SIG-M5 (cell line): ENCODE measurements at places on chromosomes 6 and 20.
A peak's percentile ranks its signal among the peaks of the same experiment; 100 is the strongest.

DNA sequence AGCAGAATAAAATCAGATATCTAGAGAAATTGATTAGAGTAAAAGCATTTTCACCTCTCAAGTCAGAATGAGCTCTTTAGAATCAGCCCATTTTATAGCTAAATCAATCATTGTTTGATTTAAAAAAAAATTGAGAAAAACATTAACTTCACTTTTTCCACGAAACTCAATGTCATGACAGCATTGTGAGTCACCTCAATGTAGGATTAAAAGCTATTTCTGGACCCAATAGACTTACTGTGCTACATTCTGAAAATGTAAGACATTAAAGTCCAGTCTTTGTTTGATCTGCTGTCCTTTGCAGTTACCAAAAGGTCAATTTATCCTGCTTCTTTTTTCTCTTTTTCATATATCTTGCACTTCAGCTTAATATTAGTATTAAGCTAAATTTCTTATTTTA lies 519.4 kb upstream of the ZNF337 start:
- no peak for DNase-seq

DNA sequence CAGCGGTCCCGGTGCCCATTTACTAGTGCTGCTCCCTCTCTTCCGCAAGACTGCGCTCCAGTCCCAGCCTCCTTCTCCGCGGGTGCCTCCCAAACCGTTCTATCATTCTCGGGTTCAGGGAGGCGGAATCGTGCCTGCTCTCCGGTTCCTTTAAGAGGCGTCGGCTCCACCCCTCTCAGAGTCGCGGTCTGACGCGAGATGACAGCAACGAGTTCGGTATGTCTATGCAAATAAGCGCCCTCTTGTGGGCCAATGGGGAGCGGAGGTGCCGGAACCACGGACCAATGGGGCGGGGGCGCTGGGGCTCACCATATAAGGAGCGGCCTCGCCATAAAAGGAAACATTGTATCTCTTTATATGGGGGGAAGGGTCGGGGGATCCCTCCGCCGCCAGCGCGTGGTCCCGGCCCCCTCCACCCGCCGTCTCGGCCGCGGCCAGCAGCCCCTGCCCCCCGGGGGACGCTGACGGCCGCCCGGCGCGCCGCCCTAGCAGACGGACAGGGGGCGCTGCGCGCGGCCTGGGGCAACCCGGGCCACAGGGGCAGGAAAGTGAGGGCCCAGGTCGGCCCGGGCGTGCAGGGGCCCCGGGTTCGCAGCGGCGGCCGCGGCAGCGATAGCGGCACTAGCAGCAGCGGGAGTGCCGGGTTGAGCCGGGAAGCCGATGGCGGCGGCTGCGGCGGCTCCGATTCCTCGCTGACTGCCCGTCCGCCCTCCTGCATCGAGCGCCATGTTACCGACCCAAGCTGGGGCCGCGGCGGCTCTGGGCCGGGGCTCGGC lies at the start of gene SRF:
Gene SRF, plus strand, starts transcription at position 339 of the 776 bp plus-strand sequence. Its CDS starts 388 bp downstream, at position 727.
- peak; percentile 93 for DNase-seq

DNA sequence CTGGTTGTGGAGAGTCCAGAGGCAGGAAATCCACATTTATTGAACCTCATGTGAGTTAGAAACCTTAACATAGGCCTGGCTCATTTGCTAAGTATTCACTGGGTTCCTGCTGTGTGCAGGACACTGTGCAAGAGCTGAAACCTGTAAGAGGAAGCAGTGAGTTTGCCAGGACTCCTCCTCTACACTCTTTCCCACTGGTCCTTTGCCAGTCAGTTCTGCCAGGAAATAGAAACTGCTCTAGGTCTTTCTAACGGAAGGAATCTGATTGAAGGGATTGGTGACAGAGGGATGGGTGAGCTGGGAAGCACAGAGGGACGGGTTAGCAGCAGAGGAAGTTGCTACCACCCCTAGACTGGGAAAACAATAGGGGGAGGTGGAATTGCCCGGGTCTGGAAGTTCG lies 234.2 kb upstream of the ECI2 start:
- DNase-seq, result no peak

DNA sequence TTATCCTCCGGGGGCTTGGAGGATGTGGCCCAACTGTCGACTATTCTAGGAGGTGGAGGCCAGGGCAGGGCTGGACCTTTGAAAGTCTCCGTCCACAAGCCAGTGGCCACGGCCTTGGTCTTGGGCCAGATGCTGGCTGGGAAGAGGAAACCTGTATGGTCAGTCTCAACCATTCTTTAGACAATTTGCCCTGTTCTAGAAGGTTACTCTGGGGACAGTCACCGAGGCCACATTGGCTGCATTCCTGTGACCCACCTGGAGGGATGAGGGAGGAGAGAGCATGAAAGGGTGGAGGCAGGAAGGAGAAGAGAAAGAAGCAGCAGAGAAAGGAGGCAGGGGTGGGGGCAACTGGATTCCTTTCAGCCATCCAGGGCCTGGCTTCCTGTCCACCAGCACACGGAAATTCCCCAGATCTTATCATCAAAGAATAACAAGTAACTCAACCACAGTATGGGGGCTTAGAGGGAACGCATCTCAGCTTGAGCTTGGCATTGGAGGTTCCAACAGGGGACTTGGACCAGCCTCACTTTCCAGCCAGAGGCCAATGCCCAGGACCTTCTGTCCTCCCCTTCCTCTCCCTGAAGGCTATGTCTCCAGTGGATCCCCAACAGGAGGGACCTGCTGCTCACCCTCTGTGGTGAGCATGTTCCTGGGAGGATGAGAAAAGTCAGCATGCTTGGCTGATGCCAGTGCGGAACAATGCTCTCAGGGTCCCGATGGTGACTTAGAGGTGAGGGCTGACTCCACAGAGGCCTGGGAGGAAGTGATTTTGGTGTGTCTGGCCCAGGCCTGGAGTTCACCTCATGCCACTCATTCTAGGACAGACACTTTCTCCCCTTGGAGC lies 30.4 kb downstream of the TGM2 start:
- no peak for DNase-seq

- no peak for DNase-seq
These were observed 76.1 kb downstream of the ITCH start for GRCh38 chr20:34439168-34439567.

GRCh38 chr20:62151835-62152364 lies 8.3 kb downstream of the SS18L1 start:
- no peak for DNase-seq

DNA sequence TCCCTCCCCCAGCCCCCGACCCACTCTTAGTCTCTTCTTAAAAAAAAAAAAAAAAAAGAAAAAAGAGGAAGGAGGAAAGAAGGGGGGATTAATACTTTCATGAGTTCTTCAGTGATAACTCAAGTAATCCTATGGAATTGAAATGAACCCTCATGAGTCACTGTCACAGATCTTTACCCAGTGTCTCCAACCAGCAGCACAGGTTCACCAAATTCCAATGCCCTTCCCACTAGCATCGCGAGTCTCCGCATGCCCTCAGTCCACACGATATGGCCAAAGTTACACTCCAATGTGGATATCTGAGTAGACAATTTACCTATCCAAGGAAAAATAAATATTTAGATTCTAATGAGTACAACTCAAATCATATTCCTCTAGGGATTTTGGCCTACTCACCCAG lies 74.5 kb downstream of the MDN1 start:
- no peak for DNase-seq

GRCh38 chr6:31175971-31176370 lies 5.5 kb upstream of the POU5F1 start:
- no peak for DNase-seq

GRCh38 chr6:15086348-15087158 lies 159.3 kb upstream of the JARID2 start:
- no peak for DNase-seq
